ENCODE measurements at places on chromosomes 6 and 20. TPM values are rescaled to one million over a fixed set of nuclear protein-coding genes. Genes with fewer than 3 reads are reported as not detected.

GRCh38 chr6:151160929-151161757 is 78.6 kb upstream of the AKAP12 start:
- H3K4me3 ChIP-seq: no peak overlapping the region
- no peaks in the 10 kb centered on the region for H3K4me1 ChIP-seq
- no peak overlapping the region for H3K27ac ChIP-seq

- no peaks in the 10 kb centered on the region for H3K36me3 ChIP-seq
- no peaks in the 10 kb centered on the region for H3K4me1 ChIP-seq
- no peak overlapping the region for H3K27ac ChIP-seq
- peaks cover 3% of the 10 kb centered on the region for H3K27me3 ChIP-seq
Observed at GRCh38 chr6:150001295-150002008, 23.9 kb downstream of the RAET1L start.

GRCh38 chr20:46438156-46438750 is 31.8 kb upstream of the ELMO2 start:
- H3K27ac ChIP-seq: no peak overlapping the region
- H3K27me3 ChIP-seq: no peaks in the 10 kb centered on the region
- H3K4me1 ChIP-seq: peaks cover 10% of the 10 kb centered on the region
- DNase-seq: peak; percentile 65
- no peaks in the 10 kb centered on the region for H3K36me3 ChIP-seq

DNA sequence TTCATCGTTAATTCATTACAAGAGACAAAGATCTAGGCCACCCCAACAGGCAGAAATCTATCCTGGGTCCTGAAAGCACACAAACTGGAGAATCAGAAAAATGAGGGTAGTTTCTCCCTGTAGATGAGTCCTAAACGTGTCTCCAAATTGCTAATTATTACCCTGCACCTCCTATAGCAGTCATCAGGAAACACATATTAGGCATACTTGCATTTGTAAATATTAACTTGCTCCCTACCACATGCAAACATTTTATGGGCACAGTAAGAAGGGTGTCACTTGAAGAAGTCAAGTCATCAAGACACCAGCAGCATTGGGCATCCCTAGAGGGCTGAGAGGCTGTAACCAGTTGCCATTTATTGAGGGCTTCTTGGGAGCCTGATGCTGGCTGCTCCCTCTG is 17.9 kb upstream of the SIRPB1 start:
- no peak for DNase-seq
- H3K4me3 ChIP-seq: no peak overlapping the region
- no peak overlapping the region for H3K27ac ChIP-seq

DNA sequence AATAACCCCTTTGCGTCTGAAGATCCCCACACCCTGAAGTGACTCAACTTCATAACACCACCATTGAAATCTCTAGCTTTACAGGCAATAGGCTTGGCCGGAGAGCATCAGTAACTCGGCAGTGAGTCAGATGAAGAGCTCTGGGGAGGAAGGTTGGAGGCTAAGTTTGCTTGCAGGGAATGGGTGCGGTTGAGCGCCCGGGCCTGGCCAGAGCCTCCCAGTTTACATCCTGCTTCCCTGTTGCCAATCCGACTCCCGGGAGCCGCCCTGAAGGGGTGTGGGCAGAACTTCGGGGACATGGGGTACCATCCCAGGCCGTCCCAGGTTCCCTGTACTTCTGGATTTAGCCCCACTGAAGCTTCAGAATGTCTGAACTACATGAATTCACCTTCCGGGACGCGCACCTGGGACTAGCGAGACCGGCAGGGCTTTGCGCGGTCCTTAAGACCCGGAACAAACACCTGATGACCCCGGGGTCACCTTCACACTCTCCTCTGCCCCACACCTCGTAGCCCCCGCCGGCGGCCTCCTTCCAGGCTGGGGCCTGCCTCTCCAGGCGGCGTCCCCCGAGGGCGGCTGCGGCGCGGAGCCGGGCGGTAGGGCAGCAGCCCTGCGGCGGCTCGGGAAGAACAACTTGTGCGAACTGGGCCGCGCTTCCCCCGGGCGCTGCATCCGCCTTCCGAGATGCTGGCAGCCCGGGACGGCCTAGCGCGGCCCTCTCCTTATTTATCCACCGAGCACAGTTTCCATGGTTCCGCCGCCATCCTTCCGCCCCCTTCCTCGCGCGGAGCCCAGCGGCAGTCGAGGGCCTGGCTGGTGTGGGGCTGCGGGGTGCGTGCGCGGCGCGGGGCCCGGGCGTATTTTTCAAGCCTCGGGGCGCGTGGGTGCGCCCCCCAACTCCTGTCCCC is 56.6 kb upstream of the RREB1 start:
- DNase-seq: no peak
- H3K4me3 ChIP-seq: peak overlapping the region; percentile 47
- no peaks in the 10 kb centered on the region for H3K4me1 ChIP-seq
- no peaks in the 10 kb centered on the region for H3K27me3 ChIP-seq
- H3K36me3 ChIP-seq: no peaks in the 10 kb centered on the region

Gene COX4I2
- polyA plus RNA-seq: 0.21 TPM

Gene VIP
- polyA plus RNA-seq: 2.5 TPM

Gene FNDC1
- polyA plus RNA-seq: not detected

Gene PLAGL1
- 25.8 TPM for polyA plus RNA-seq

Gene MUC21
- not detected for polyA plus RNA-seq

Gene SNAP25
- 42.4 TPM for polyA plus RNA-seq

All from SK-N-SH (cell line).